ENCODE measurements at places on chromosomes 3 and 15.

DNA sequence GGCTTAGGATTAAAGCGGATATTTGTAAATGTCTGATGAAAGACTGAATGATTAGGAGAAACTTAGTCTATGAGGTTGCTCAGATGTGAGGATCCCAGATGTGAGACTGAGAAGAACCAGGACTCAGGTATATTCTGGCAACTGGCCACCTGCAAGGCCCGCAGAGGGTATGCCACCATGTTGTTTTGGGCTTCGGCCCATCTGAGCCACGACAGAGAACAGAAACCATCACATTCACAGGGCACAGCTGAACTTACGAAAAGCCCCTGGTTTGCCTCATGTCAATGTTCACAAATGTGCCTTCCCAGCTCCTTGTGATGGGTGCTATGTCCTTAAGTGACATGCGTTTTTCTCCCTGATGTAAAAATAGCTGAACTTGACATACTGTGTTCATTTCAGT lies 412.5 kb upstream of the RORA start:
- DNase-seq: no peak

DNA sequence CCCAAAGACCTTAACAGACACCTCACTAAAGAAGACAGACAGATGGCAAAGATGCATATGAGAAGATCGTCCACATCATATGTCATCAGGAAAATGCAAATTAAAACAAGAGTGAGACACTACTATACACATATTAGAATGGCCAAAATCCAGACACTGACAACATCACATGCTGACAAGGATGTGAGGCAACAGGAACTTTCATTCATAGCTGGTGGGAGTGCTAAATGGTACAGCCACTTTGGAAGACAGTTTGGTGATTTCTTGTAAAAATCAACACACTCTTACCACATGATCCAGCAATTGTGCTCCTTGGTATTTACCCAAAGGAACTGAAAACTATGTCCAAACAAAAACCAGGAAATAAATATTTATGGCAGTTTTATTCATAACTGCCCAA lies 17.6 kb downstream of the CHDH start:
- no peak for DNase-seq

DNA sequence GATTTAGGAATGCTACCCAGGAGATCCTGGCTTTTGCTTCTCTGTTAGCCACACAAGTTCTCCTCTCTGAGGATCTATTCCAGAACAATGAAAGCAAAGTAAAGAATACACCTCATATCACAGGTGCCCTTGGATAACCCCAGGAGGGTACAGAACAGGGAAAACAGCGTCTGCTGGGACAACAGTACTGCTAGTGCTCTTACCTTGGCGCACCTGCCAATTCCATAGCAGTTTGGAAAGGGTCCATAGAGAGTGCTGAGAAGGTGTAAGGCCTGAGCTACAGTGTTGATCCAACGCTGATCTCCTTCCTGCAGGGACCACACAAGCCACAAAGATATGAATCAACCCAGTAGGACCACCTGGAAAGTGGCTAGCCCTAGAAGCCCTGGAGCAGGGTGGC lies 12.9 kb upstream of the PRC1 start:
- no peak for DNase-seq

DNA sequence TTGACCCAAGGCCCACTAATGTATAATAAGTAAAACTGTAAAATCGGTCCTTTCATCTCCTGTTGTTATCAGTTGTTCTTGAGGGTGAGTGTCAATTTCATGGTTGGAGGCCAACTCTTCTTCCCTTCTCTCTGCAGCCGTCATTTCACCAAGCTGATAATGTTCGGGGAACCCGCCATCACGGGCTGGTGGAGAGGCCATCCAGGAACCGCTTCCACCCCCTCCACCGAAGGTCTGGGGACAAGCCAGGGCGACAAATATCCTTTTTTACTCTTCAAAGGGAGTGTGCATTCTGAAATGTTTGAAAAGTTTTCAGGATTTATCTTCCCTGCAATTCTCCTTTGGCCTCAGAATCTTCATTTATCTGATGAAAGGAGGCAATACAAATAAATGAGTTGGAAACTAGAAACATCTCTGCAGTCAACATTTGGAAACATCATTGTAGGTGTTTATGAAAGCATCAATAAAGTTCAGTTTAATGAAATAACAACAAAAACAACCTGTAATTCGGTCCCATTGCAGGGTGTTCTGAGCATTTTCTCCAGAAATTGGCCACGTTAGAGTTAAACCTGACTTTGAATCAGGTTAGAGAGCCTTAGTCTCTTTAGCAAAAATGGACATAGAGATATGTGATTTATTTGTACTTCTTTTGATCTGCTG lies 63.9 kb downstream of the CRTC3 start:
- no peak for DNase-seq

DNA sequence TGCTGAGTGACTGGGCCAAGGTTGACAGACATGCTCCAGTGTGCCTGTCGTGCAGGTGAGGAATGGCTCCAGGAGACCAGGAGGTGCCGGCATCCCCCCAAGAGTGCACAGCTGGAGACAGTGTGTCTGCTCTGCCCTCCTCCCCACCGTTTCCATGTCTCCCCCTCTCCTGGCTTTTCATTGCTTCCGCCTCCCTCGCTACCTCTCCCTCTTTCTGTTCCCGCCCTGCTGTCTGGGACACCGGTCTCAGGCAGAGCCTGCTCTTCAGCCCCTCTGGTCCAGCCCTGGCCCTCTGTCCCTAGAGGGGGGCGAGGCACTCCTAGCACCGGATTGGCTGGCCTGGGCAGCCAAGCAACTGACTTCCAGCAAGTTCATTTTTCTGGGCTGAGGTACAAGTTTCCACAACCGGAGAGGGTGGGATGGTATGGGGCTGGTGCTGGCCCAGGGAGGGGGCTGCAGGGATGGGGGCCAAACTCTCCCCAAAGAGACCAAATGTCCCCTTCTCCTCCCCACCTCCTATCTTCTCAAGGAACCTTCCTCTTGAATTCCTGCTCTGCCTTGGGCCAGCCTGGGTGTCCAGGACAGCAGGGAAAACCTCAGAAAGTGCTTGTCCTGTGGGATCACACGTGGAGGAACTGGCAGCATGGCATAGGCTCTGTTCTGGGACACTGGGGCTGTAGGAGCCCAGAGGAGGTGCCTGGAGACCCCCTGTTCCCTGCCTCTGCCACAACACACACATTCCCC lies 32.6 kb downstream of the PRKCD start:
- no peak for DNase-seq

GRCh38 chr3:193776626-193777358 lies 183.8 kb downstream of the OPA1 start:
- DNase-seq: no peak

- no peak for DNase-seq
These were observed at the start of gene TMEM202 for GRCh38 chr15:72397796-72398588. Gene TMEM202 (plus strand): TSS chr15:72398305. CDS start chr15:72398327, 22 bp downstream.

DNA sequence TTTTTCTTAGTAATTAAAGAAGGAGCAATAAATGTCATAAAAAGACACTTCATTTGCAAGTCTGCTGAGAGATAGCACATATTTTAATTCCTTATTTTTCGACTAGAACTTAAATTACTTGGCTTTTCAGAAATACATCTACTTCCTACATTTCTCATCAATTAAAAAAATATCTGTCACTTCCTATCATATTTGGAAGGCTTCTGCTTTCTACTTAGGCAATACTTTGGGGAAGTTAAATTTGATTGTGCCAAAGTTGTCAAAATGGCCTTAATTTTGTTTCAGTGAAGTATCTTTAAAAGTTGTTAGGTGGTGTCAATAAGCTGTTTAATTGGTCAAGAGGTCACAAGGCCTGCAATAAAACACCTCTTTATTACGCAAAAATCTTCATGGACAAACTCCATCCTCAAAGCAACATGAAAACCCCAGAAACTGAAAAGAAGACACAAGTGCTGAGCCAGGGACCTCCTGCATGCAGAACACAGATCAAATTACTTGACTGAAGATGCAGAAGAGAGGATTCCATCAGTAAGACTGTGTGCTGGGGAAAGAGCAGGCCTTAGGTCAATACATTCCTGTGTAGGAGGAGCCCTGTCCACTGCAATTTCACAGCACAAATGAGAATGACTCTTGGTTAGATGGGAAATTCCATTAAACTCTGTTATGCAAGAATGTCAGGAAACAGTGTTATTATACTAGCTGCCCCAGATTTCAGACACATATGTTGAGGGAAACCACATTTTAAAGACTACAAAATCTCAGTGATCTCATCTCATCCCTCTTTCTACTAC lies 48.0 kb upstream of the FSTL1 start:
- DNase-seq: no peak

DNA sequence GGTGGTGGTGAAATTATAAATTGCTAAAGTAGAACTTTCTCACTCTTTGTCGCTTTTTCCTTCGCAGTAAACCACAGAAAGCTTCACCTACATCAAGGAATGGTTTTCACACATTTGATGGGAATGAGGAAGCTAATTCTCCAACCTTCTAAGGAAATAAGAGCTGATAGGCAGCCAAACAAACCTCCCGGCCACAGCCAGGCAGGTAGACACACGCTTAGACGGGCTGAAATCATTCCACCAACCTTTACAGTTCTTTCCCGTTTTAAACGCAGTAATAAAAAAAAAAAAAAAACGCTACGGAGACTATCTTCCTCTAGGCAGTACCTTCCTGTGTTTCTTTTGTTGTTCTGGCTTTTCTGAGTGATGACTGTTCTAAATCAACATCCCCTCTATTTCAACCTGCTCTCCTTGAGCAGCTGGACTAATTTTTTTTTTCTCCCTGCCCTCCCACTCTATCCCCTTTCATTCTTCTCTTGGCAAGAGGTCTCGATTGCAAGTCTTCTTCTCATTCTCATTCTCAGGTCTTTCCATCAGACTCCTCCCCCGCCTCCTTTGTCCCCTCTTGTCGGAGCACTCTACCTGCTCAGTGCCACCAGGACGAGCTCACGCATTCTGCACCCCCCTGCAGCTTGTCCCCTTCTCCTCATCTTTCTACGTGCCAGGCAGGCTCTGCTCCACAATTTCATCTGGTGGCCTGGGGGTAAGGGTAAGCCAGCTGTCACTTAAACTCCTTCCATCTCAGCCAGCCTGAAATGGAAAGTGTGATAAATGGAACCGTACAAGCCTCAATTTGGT lies 391.1 kb upstream of the MDFIC2 start:
- no peak for DNase-seq

- no peak for DNase-seq
These were observed 120.1 kb upstream of the DPH6 start for GRCh38 chr15:35665896-35666536.

- DNase-seq: no peak
These were observed 440.2 kb downstream of the CNTN6 start for GRCh38 chr3:1532935-1533606.

DNA sequence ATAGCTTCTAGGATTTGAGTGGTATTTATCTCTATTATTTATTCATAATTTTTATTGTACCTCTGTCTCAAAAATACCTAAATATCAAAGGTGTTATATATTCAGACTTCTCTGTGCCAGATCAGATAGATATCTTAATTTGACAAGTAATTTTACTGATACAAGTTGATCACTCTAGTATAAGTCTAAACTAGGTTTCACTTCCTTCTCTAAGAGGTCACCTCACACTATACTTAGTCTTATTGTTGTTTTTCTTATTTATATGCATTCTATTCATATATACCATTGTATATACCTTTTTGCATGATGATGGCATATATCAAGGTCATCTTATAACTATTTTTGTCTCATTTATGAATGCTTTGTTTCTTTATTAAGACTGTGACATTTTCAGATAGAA lies 26.4 kb upstream of the HGD start:
- DNase-seq: no peak

DNA sequence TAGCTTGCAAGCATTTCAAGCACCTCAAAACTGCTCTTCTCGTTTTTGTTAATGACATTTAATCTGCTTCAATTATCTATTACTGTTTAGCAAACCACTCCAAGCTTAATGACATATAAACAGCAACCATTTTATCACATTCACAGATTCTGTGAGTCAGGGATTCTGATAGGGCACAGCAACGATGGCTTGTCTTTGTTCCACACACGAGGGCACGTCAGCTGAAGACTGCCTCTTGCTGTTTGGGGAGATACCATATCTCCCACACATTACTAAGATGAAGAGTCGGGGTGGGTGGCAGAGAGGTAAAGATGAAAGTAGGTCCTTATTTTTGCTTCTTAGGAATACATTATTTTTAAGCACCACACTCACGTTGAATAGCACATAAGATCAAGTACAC lies 19.3 kb downstream of the CPOX start:
- no peak for DNase-seq

DNA sequence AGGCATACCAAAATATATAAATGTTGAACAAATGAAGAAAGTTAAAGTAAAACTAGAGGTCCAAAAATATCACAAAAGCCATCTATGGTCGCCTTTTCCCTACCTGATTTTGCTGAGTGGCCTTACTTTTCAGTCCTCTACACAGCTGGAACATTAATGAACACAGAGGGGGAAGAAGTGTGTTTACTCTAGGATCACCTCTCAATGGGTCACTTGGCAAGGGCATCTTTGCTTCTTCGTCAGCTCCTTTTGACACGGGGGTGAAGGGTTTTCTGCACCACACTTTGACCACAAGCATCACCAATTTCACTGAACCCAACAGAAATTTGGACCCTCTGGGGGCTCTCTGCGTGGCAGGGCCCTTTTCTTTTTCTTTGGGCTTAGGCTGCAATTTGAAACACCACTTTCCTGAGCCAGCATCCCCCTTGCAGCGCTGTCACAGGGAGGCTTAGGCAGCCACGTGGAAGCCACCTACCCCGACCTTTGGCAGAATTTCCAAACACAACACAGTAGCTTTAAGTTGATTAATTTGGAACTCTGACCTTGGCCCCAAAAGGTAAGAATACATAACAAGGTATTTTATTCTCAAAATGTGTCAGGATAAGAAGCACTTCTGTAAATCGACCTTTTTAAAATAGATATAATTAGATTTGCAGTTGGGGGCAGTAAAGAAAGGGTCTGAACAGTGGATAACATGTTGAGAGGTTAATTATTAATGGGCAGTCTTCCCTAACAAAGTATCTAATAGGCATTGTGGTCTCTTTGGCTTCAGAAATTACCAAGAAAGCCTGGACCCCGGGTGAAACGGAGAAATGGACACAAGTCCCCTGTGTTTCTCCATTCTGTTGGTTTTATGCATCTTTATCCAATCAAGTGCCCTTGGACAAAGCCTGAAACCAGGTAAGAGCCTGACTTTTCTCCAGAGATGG lies at the start of gene LIPC:
LIPC (plus strand) TSS at position 771 of the 929 bp plus-strand sequence; CDS start at position 813, 42 bp downstream.
- no peak for DNase-seq

- no peak for DNase-seq
These were observed 736.0 kb upstream of the GRM7 start for GRCh38 chr3:6124875-6125274.

- DNase-seq: no peak
These were observed 175.5 kb upstream of the ROBO2 start for GRCh38 chr3:76864355-76864754.

GRCh38 chr3:178271740-178272387 lies 264.4 kb upstream of the KCNMB2 start:
- no peak for DNase-seq

- no peak for DNase-seq
These were observed 54.5 kb upstream of the VGLL3 start for GRCh38 chr3:87045473-87045872.

GRCh38 chr15:88142121-88142520 lies 114.4 kb downstream of the NTRK3 start:
- DNase-seq: no peak

- no peak for DNase-seq
These were observed 76.5 kb downstream of the B3GALNT1 start for GRCh38 chr3:161028555-161029153.

Measured in stimulated activated CD8-positive, alpha-beta memory T cell treated with anti-CD3 and anti-CD28 coated beads, Interleukin-2, amount 100 ng/mL, for 48 hours (primary cell).